ENCODE measurements at places on chromosomes 13 and 19. TPM values are rescaled to one million over a fixed set of nuclear protein-coding genes. Genes with fewer than 3 reads are reported as not detected.

- H3K27ac ChIP-seq: no peak overlapping the region
- no peaks in the 10 kb centered on the region for H3K4me1 ChIP-seq
- H3K36me3 ChIP-seq: no peaks in the 10 kb centered on the region
- no peak for DNase-seq
- H3K4me3 ChIP-seq: no peak overlapping the region
Measured at GRCh38 chr13:20206698-20207235, 14.0 kb upstream of the GJB2 start.

- H3K27me3 ChIP-seq: no peaks in the 10 kb centered on the region
- H3K4me3 ChIP-seq: no peak overlapping the region
- H3K4me1 ChIP-seq: no peaks in the 10 kb centered on the region
- no peaks in the 10 kb centered on the region for H3K36me3 ChIP-seq
- DNase-seq: no peak
Measured at GRCh38 chr13:38944219-38944618, 46.4 kb downstream of the STOML3 start.

GRCh38 chr19:18017275-18018083, 9.5 kb downstream of the ARRDC2 start:
- peaks cover 20% of the 10 kb centered on the region for H3K36me3 ChIP-seq
- DNase-seq: no peak
- H3K27me3 ChIP-seq: no peaks in the 10 kb centered on the region
- no peak overlapping the region for H3K27ac ChIP-seq
- peaks cover 28% of the 10 kb centered on the region for H3K4me1 ChIP-seq

MEIS3 gene
- 50.8 TPM for total RNA-seq

DNA sequence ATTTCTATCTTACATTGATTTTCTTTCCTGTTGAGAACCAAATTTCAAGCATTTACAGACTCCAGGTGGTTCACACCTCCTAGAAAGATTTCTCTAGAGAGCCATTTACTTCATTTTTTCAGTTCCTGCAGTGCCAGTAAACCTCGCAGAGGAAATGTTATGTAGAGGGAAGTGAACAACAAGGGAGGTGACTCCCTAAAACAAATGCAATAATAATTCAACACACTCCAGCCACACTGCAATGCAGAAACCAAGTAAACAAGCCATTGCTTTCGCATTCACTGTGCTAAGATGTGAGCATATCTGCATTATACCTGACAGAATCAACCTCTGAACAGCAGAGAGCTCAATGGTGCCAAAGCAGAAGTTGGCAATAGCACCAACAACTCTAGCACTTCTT, 215.1 kb downstream of the RBM26 start:
- H3K4me1 ChIP-seq: no peaks in the 10 kb centered on the region
- H3K27me3 ChIP-seq: no peaks in the 10 kb centered on the region
- H3K4me3 ChIP-seq: no peak overlapping the region
- H3K27ac ChIP-seq: no peak overlapping the region
- DNase-seq: no peak

ELSPBP1 gene
- not detected for total RNA-seq

GRCh38 chr13:94175076-94175475, 304.4 kb downstream of the DCT start:
- no peaks in the 10 kb centered on the region for H3K4me1 ChIP-seq
- no peak overlapping the region for H3K4me3 ChIP-seq
- H3K36me3 ChIP-seq: no peaks in the 10 kb centered on the region
- no peak overlapping the region for H3K27ac ChIP-seq
- no peaks in the 10 kb centered on the region for H3K27me3 ChIP-seq

CYP2B6 gene
- total RNA-seq: not detected

WDFY2 gene
- 3.3 TPM for total RNA-seq

GRCh38 chr13:110683203-110683883, 22.6 kb downstream of the CARS2 start:
- H3K27me3 ChIP-seq: no peaks in the 10 kb centered on the region
- H3K4me3 ChIP-seq: no peak overlapping the region
- peak; percentile 63 for DNase-seq
- H3K4me1 ChIP-seq: peaks cover 3% of the 10 kb centered on the region
- no peak overlapping the region for H3K27ac ChIP-seq

- H3K36me3 ChIP-seq: peaks cover 98% of the 10 kb centered on the region
- H3K27ac ChIP-seq: no peak overlapping the region
- DNase-seq: no peak
- H3K4me1 ChIP-seq: peaks cover 3% of the 10 kb centered on the region
Measured at GRCh38 chr13:110684388-110685056, 21.4 kb downstream of the CARS2 start.

MATK gene
- total RNA-seq: not detected

PRKCG gene
- not detected for total RNA-seq

- DNase-seq: no peak
- no peaks in the 10 kb centered on the region for H3K27me3 ChIP-seq
- H3K27ac ChIP-seq: no peak overlapping the region
- H3K4me1 ChIP-seq: no peaks in the 10 kb centered on the region
Measured at GRCh38 chr19:30712431-30713337, 340.5 kb downstream of the ZNF536 start.

- H3K27ac ChIP-seq: no peak overlapping the region
- no peaks in the 10 kb centered on the region for H3K27me3 ChIP-seq
- no peak overlapping the region for H3K4me3 ChIP-seq
- DNase-seq: no peak
- H3K4me1 ChIP-seq: no peaks in the 10 kb centered on the region
Measured at GRCh38 chr13:90385781-90386489, 961.6 kb upstream of the MIR17HG start.

DNA sequence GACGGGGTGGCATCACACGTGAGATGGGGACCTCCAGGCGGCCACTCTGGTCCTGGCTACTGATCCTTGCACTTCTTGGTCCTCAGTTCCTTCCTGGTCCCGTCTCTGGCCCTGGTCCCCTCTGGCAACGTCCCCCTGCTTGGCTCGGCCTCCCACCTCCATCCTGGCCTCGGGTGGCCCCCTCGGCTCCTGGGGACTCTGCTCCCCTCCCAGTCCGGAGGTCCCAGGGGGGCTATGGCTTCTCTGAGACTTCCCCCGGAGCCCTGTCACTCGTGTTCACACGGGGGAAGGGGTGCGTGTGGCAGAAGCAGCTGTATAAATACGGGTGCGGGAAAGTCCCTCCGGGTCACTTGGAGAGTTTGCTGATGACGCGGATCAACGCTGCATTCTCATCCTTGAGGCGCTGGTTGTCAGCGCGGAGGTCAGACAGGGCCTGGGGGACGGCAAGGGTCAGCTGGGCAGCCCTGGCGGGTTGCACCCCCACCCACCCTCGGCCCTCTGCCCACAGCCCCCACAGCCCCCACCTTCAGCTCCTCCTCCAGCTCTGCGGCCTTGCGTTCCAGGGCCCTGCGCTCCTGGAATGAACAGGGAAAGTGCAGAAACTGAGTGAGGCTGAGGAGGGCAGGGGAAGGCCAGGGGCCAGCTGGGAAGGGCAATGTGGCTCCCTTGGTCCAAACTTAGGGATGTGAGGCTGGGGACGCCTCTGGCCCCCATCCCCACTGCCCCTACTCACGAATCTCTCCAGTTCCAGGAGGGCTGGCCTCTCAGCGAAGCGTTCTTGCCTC, 15.6 kb downstream of the EPS8L1 start:
- peaks cover 36% of the 10 kb centered on the region for H3K36me3 ChIP-seq
- no peak overlapping the region for H3K4me3 ChIP-seq
- peaks cover 18% of the 10 kb centered on the region for H3K4me1 ChIP-seq

- H3K4me1 ChIP-seq: no peaks in the 10 kb centered on the region
- no peak overlapping the region for H3K27ac ChIP-seq
- peaks cover 3% of the 10 kb centered on the region for H3K27me3 ChIP-seq
- no peaks in the 10 kb centered on the region for H3K36me3 ChIP-seq
- DNase-seq: no peak
Measured at GRCh38 chr13:113052206-113052605, 53.4 kb upstream of the F7 start.

- DNase-seq: no peak
- H3K4me1 ChIP-seq: peaks cover 41% of the 10 kb centered on the region
- no peaks in the 10 kb centered on the region for H3K27me3 ChIP-seq
Measured at GRCh38 chr13:97242755-97243497, 20.8 kb downstream of the MBNL2 start.

DNA sequence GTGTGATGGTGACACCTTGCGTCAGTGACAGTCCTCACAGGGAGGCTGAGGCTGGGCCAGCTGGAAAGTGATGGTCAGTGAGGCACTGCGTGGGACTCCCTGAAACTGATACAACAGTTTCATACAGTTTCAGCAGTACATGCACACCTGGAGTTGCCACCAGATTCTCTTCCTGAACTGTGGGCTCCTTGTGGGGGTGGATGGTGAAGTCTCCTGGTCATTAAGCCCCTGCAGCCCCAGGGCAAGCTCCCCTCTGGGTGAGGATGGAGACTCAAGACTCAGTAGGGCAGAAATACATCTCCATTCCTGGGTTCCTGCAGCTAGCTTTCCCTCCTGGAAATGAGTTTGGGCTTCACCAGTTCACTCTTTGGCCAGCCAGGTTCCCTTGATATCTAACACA, 392.7 kb downstream of the UQCRFS1 start:
- no peaks in the 10 kb centered on the region for H3K36me3 ChIP-seq
- no peaks in the 10 kb centered on the region for H3K27me3 ChIP-seq
- DNase-seq: no peak
- H3K4me1 ChIP-seq: no peaks in the 10 kb centered on the region
- H3K4me3 ChIP-seq: no peak overlapping the region
- H3K27ac ChIP-seq: no peak overlapping the region
